Type B pancreatic cell (in vitro differentiated cells): ENCODE measurements at places on chromosomes 11 and 22. TPM values are rescaled to one million over a fixed set of nuclear protein-coding genes. Genes with fewer than 3 reads are reported as not detected.

NCR3LG1 gene
- total RNA-seq = 6.0 and 12.3 TPM in 2 replicates

NPTXR gene
- 5.9 and 6.9 TPM in 2 replicates for total RNA-seq

DNA sequence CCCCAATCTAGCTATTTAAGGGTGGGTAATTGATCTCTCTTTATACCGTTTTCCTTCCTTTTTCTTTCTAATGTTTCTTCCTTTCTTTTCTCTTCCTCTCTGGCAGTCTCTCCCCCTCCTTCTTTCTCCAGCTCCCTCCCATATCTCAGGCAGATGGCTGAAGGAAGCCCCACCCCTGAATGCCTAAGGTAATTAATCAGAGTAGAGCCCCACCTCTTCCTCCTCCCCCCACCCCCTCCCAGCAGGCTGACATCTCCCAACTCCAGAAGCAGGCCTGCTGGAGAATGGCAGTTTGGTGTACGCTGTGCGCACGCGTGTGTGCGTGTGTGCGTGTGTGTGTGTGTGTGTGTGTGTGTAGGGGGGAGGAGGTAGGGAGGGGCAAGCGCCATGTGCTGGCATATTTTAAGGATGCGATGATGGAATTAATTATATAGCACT is 122.6 kb downstream of the APOL5 start:
- DNase-seq = peak; percentile 76

DNA sequence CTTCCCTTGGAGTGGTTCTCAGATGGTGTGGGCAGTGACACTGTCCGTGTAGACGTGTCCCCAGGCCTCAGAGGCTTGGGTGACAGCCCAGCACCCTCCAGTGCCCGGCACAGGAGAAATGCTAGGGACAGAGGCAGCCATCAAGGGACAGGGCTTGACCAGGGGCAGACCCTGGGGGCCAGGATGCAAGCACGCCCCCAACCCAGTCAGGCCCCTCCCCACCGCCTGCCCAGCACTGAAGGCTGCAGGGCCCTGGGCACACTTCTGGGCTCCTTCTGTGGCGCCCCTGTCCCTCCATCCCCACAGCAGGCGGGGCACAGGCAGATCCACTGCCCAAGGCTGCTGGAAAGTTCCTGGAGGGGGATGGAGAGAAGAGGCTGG is 11.1 kb downstream of the IGF2 start:
- no peak for DNase-seq
